ENCODE measurements at places on chromosomes 3 and 15.

- no peak for DNase-seq
These were observed 48.7 kb upstream of the SKOR1 start for GRCh38 chr15:67776600-67776999.

GRCh38 chr3:53633197-53633787 is 138.9 kb downstream of the CACNA1D start:
- DNase-seq = no peak

- no peak for DNase-seq
These were observed 523.2 kb downstream of the EDEM1 start for GRCh38 chr3:5710718-5711117.

DNA sequence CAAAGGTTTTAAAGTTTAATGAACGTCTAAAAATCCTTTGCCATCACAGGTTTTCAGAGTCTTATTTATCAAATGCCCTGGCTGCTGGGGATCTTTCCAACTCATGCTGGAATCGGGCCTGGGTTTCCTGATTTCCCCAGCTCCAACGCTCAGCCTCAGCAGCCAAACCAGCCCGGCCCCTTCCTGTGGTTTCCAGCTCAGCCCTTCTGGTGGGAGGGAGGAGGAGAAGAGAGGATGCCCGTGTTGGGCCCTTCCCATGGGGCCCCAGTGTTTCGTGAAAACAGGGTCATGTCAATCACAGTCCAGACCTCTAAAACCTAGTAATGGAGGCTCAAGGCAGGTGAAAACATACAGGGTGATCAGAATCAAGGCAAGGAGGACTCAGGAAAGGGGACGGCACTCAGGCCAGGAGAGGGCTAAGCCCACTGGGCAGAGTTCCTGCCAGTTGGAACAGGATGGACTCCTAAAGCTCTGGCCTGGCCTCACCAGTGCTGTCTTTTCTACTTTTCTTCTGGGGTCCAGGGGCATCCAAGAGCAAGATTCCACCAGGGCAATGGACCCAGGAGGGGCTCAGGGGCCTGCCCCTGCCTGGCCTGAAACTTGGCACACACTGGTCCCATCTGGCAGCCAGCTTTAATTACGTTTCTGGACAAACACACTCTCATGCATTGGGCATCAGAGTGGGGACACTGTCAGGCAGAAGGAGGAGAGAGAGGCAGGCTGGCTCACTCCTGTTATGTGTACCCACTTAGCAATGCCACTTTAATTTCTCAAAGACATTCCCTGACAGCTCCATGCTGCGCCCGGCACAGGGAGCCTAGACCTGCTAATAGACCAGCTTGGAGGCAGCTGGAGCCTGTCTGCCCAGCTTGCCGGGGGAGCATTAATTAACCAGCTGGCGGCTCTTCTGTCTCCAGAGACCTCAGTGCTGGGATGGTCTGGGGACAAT is 194.6 kb downstream of the FAM43A start:
- DNase-seq = no peak
